Bronchial epithelial cell (primary cell): ENCODE measurements at places on chromosomes 11 and 22. TPM values are rescaled to one million over a fixed set of nuclear protein-coding genes. Genes with fewer than 3 reads are reported as not detected.

The FAM180B gene
- total RNA-seq = not detected in 2 replicates

The KRTAP5-10 gene
- not detected in 2 replicates for total RNA-seq

The FBLN1 gene
- total RNA-seq = 18.2 and 25.2 TPM in 2 replicates

The PDE2A gene
- 1.2 and 1.6 TPM in 2 replicates for total RNA-seq

The CALCA gene
- total RNA-seq = not detected in 2 replicates

The E2F8 gene
- 0.26 TPM in 2 replicates for total RNA-seq

The RBMXL2 gene
- not detected in 2 replicates for total RNA-seq

DNA sequence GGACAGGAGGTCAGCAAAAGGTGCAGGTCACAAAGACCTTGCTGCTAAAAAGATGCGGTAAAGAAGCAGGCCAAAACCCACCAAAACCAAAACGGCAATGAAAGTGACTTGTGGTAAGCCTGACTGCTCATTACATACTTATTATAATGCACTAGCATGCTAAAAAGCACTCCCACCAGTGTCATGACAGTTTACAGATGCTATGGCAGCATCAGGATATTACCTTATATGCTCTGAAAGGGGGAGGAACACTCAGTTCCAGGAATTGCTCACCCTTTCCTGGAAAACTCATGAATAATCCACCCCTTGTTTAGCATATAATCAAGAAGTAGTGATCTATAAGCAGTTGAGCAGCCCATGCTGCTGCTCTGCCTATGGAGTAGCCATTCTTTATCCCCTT is 45.2 kb upstream of the SLC5A12 start:
- no peak for DNase-seq

DNA sequence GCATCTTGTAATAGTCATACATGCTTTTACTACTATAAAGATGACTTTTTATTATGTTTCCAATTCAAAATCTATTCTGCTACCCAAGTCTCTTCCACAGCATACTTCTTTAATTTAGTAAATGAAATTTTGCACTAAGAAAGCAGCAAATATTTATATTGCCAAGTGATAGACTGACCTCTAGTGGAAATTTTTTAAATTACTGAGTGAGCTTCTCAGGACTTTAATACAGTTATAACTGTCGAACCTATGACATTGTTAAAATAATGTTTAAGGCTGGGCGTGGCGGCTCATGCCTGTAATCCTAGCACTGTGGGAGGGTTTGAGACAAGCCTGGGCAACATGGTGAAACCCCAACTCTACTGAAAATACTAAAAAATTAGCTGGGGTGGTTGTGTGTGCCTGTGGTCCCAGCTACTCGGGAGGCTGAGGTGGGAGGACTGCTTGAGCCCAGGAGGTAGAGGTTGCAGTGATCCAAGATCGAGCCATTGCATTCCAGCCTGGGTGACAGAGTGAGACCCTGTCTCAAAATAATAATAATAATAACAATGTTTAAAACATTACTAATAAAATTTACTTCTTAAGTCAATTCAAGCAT is 27.3 kb downstream of the STK33 start:
- peak; percentile 78 for DNase-seq

DNA sequence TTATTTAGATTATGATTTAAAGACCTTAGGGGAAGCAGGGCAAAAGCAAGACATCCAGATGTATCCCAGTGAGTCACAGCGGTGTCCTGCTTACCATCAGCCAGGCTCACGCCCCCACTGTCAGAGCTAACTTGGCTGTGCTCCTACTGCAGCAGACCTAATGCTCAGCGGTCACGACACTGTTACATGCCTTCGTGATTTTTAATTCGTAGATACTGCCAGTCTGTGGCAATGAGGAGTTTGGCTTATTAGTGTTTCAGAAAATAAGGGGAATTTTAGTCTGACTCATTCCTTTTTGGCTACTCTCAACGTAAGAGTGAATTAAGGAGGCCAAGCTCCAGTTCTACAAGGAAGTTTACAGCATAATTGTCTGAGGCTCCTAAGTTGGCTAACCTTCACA is 22.7 kb downstream of the EFCAB6 start:
- peak; percentile 89 for DNase-seq

GRCh38 chr11:133660202-133660568 is 127.9 kb upstream of the OPCML start:
- no peak for DNase-seq

DNA sequence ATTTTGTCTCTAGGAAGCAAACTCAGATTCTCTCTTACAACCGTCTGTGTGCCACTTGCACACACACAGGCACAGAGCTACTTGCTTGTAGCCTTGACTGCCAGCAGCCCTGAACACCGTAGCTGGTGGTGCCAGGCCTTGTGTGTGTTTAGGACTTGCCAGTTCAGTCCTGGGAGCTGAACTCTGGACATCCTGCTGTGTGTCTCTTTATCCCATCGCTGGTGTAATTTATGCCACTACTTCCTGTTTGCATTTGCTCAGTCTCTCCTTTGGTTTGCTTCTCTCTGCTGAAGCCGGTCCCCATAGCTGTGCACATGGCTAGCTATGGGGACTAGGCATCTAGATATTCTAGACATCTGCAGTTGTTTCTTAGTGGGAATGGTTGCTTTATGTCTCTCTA is 24.0 kb downstream of the MARK2 start:
- DNase-seq = no peak

DNA sequence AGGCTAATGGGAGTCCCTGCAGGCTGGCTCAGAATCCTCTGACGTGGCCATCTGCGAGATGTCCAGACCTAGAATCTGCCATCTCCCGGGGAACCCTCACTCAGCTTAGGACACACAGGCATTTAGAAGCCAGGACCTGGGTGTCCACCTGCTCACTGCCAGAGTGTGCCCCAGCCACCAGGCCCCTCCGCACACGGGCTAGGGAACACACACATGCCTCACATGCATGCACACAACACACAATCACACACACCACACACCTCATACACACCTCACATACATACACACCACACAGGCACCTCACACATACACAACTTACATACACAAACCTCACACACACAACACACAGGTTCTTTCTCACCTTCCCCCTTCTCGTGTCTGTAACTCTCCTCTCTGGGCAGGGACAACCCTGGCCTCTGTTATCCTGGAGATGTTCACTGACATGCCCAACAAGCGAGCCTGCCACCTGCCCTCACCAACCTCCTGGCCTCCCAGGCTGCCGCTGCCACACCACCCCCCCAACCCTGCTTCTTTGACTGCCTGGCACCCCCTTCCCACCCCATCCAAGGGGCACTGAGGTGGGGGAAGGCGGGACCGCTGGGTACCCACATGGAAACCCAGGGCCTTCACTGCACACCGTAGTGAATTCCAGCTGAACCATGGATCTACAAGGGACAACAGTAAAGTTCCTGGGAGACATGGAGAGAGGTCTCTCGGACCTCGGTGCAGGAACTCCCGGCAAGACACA is 38.1 kb downstream of the GNB1L start:
- no peak for DNase-seq

GRCh38 chr11:34266090-34266912 is 91.5 kb downstream of the ABTB2 start:
- DNase-seq = no peak

- DNase-seq = peak; percentile 29
Measured at GRCh38 chr11:123640677-123641494, 13.5 kb downstream of the SCN3B start.

DNA sequence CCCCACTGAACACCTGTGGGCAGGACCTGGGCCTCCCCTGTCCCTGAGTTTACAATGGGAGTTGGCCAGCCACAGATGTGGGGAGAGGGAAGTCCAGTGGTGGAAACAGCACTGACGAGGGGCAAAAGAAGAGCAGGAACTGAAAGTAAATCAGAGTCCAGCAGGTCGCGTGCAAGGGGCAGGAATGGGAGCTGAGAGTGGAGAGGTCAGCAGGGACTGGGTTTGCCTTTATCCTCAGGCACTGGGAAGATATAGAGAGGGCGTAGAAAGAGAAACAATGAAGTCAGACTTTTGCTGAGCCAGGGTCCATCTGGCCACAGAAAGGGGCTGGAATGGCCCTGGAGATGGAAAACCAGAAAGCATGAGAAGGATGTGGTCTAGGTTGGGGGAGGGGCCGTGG is 8.5 kb downstream of the P2RY6 start:
- no peak for DNase-seq

GRCh38 chr11:19696073-19696472 is 16.6 kb upstream of the NAV2 start:
- peak; percentile 50 for DNase-seq

GRCh38 chr11:125525303-125525702 is 29.2 kb upstream of the FEZ1 start:
- DNase-seq = no peak

DNA sequence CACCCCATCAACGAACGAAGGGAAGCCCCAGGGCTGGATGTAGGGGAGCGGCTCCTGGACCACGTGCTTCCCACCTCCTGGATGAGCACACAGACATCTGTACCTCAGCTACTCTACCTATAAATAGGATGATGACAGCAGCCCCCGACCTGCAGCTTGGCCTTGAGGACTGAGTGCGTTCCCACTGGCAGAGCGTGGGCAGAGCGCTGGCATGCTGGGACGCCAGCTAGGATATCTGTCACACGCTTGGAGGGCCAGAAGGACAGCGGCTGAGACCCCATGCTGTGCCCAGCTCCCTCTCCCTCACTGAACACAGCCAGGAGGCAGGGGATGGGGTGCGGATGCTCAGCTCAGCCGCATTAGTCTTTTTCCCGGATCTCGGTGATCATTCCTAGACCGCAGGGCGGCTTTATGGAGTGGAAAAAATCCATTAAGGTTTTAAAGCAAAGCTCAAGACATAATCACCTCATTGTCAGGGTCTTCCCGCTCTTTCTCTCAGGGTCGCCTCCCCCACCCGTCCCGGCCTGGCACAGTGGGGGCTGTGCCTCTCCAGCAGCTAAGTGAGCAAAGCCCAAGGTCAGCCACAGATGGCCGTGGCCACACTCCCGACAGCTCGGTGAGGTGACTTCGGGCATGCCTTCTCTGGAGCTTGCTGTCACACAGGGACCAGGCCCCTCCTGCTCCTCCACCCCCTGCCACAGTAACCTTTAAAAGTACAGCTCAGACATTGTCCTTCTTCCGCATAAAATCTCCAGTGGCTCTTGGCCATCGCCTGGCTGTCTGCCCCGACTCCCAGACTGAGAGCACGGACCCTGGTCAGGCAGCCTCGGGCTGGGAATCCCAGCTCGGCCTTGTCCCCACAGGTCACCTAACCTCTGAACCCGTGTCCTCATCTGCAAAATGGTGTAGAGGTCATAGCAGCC is 69.6 kb upstream of the SHISAL1 start:
- no peak for DNase-seq

GRCh38 chr22:21623648-21623970 is 6.2 kb downstream of the YDJC start:
- DNase-seq = no peak

GRCh38 chr11:9823439-9823838 is 159.6 kb downstream of the SWAP70 start:
- DNase-seq = peak; percentile 55

DNA sequence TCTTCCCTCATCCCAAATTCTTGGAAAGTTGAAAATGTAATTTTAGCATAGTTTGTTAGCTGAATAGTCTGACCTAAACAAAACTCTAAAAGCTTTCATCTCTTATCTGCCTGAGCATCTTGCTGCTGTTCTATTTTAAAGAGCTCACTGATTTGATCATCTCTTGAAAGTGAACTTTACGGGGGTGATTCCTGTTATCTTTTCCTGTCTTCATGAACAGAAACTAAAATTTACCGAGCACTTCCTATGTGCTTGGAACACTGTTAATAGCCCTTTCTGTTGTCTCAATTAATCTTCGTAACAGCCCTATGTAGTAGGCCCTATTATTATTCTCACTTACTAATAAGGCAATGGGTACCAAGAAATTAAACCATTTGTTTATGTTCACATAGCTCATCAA is 12.3 kb downstream of the AMOTL1 start:
- no peak for DNase-seq

DNA sequence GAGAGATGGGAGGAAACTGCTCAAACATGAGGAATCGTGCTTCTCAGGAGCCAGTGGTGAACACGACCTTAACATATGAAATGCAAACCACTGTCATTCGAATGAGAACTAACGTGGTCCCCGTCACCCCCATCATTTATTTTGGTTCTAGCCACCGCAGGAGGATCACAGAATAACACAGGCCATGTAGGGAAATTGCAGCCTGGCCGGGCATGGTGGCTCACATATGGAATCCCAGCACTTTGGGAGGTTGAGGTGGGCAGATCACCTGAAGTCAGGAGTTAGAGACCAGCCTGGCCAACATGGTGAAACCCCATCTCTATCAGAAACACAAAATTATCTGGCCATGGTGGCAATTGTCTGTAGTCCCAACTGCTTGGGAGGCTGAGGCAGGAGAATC is 27.1 kb downstream of the KRTAP5-5 start:
- DNase-seq = no peak

DNA sequence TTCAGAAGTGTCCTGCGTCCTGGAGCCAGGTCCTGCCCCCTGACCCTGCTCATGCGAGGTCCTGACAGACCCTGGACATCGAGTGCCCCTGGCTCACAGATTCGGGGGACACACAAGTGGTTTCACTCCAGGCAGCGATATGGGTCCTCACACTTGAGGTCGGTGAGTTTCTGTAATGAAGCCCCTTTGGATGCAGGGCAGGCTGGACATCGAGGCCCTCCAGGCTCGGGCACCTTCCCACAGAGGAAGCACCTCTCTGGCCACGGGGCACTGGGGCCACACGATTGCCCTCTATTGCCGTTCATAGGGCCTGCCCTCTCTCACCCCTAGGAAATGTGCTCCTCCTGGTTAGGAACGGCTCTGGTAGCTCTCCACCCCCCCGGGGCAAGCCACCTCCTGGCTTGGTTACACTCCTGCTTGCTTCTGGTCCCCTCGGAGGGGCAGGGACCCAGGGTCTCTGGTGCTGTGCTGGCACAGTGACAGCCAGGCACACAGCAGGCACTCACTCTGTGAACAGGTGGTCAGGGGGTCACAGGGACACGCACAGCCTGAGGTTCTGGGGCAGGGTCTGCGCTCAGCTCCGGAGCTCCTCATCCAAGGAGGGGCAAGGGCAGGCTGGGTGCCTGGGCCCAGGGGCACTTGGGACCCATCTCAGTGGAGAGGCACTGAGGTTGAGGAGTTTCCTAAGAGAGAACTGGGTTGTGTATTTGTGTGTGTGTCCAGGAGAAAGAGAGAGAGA is 907.7 kb downstream of the BRD1 start:
- no peak for DNase-seq

DNA sequence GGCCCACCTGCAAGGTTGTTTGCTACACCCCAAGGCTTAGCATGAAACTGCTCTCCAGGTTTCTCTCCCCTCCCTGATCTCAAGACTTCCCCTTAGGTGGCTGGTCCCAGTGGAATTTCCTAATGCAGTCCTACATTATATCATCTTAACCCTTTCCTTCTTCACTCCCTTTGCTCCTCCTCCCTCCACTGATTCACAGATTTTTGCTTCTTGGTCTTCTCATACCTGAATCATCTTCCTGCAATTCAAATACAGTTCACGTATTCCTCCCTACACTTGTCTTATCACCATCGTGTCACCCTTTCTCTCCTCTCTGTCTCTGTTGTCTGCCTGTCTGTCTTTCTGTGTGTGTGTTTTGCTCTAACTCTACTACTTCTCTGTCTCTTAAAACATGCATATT is 17.0 kb downstream of the MMP10 start:
- peak; percentile 94 for DNase-seq

DNA sequence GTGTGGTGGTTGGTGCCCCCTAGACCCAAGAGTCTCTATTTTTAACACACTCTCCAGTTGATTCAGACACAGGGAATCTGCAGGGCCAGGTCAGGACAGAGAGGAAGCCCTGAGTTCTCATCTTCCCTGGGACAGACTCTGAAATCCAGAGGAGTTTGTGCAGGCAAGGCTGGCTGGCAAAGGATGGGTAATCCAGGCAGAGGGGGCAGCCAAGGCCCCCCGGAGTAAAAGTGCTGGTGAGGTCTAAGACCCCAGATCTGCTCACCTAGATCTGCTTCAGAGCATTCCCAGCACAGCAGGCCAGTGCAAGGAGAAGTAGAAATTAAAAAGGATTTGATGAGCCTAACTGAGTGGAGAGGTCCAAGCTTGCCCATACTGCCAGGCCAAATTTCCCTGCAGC is 40.6 kb upstream of the MN1 start:
- no peak for DNase-seq
